ENCODE measurements at places on chromosomes 7 and 10.

DNA sequence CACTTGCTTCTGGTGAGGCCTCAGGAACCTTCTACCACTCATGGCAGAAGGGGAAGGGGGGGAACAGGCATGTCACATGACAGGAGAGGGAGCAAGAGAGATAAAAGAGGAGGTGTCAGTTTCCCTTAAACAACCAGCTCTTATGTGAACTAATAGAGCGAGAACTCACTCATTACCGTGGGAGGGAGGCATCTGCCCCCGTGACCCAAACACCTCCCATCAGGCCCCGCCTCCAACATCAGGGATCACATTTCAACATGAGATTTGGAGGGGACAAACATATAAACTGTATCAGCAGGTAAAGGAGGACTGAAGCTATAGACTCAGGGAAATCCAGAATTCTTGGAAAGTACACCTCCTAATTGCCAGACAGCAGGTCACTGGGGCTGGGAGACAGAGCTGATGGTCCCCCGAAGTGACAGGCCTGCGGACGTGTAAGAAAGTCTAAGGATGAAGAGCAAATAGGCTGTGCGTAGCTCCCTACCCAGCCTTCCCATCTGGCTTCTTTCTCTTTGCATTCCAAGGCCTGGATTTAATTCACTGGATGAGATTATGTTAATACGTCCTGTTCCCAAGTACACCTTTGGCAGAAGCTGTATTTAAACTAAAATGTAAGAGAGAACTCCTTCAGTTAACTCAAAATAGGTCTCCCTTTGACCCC is 186.7 kb upstream of the LYZL2 start:
- no peak for DNase-seq

GRCh38 chr7:128160296-128160695 is 80.8 kb upstream of the LEP start:
- DNase-seq = no peak

- no peak for DNase-seq
Measured at GRCh38 chr7:1136841-1137516, 23.0 kb downstream of the ZFAND2A start.

- DNase-seq = no peak
Measured at GRCh38 chr7:105218939-105219770, 169.6 kb downstream of the SRPK2 start.

DNA sequence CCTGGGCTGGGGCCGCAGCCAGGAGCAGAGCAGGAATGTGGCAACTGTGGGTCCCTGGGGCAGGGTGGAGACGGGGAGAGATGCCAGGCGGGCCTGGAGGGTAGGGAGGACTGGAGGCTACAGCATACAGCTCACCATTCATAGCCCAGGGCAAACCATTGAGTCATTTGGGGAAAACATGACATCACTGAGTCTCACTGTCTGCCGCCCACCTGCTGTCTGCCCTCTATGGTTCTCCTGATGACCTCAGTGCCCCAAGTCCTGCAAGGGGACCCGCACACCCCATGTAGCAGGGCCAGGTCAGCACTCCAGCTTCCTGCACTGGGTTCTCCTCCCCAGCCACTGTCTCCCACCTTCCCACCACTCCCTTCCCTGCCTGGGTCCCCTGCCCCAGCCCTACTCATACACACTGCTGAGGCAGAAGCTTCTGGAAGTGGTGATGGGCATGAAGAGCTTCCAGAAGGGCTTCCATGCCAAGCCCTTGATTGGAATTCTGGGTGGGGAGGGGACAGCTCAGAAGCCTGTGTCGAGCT is 10.4 kb downstream of the CHST3 start:
- no peak for DNase-seq

- DNase-seq = peak; percentile 86
Measured at GRCh38 chr10:73879296-73880173, 5.2 kb upstream of the CAMK2G start.

DNA sequence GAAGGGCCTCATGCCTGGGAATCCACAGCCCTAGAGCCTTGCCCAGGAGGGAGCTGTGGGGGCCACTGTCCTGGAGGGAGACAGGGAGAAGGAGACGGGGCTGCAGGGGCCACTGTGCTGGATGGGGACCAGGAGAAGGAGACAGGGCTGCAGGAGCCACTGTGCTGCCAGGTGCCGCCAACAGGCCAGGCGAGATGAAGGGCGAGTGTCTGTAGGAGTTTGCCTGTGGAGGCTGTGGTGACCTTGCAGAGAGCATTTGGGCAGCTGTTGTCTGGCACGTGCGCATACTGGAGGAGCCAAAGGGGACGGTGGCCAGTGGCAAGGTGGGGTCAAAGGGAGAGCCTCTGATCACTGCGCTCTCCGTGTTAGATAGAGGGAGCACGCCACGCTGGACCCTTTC is 79.2 kb downstream of the NKX6-2 start:
- DNase-seq = no peak

DNA sequence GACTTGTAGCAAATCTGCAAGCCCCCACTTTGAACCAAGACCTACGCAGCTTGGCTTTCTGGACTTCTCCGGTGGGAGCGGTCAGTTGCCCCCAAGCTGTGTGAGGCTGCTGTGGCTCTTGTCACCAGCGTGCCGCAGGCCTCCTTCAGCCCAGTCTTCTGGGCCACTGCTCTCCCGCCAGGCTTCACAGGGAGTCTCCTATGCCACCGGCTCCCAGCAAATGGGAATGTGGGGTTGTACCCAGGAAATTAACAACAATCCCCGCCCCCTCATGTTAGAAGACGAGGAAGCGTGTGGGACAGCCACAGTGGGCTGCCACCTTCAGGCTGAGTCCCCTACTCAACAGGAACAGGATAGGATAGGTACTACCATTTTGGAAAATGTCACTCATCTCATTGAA is 4.2 kb downstream of the WDR86 start:
- no peak for DNase-seq

- DNase-seq = no peak
Measured at GRCh38 chr10:70410608-70411007, 6.7 kb downstream of the EIF4EBP2 start.

- no peak for DNase-seq
Measured at GRCh38 chr10:66214721-66215404, 711.0 kb upstream of the LRRTM3 start.

- no peak for DNase-seq
Measured at GRCh38 chr7:158395349-158395748, 192.3 kb downstream of the PTPRN2 start.

DNA sequence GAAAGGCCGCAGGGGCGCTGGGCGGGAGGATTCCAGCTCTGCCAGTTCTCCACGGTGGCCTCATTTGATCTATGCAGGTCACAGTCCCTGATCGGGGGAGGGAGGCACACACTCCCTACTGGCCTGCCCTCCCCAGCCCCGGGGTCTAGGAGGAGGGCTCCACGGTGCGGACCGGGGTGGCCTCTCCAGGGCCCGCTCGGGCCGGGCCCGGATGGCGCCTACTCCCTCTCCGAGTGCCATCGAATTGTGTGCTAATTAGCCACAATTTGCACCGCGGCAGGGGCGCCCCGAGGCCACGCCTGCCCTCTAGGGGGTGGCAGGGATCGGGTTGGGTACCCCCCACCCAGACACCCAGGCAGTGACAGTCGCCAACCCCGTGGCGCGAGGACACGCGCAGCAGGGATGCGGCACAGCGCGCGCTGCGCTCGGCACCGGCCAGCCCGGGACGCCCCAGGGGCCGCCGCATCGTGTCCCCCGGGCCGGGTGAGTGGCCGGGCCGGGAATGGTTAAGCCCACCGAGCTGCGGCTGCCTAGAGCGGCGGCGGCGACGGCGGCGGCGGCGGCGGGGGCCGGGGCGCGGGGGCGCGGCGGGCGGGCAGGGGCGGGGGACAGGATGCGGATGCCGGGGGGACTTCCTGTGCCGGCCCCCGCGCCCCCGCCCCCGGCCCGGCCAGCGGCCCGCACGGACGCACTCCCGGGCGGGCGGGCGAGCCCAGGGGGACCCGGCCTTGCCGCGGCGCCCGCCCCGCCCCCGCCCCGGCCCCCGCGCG is at the start of gene ZNF853:
TSS of gene ZNF853 (plus strand) at position 658 of the 770 bp plus-strand sequence. CDS start 565 bp downstream, outside the sequence.
- DNase-seq = no peak

DNA sequence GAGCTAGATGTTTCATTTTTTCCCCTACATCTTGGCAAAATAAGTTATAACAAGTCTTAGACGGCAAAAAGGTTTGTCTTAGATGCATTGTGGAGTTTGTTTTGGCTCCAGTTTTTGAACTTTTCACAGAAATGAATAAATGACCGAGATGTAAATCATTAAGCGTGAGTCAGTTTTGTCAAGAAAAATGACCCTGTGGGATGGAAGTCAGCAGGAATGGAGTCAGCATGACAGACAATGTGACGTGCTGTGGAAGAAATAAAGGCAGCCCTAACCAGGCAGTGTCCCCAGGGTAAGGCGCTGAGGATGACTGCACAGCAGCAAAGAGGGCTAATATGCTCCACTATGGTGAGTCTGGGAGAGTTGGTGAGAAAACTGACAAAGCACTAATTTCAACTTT is 163.2 kb downstream of the NOC3L start:
- DNase-seq = no peak

DNA sequence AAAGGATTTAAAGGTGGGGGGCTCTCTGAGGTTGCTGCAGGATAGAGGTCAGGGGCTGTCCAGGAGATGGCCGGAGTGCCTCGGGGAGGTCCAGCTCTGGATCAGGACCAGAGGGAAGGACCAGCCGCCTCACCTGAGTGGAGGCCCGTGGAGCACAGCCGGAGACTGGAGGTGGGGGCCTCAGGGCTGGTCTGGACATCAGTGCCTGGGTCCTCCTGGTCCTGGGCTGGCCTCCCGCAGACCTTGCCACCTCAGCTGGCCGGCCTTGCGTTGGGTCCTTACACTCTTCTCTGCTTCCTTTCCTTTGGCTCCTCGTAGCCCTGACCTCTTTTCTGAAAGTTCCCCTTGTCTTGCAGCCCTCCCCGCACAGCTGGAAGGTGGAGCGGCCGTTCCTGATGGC is 2.0 kb downstream of the SUN1 start:
- DNase-seq = no peak

- DNase-seq = no peak
Measured at GRCh38 chr10:131448171-131448570, 136.7 kb upstream of the TCERG1L start.

DNA sequence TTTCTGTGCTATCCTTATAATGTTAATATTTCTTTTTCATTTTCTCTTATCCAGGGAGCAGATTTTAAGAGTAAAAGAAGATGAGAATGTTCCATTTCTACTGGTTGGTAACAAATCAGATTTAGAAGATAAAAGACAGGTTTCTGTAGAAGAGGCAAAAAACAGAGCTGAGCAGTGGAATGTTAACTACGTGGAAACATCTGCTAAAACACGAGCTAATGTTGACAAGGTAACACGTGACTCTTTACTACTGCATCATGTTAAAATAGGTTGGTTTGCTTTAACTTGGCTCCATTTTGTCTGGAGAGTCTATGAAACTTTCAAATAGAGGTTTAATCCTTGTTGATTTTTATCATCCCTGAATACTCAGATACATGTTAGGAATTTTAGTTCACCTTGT is 73.3 kb downstream of the RALA start:
- no peak for DNase-seq

DNA sequence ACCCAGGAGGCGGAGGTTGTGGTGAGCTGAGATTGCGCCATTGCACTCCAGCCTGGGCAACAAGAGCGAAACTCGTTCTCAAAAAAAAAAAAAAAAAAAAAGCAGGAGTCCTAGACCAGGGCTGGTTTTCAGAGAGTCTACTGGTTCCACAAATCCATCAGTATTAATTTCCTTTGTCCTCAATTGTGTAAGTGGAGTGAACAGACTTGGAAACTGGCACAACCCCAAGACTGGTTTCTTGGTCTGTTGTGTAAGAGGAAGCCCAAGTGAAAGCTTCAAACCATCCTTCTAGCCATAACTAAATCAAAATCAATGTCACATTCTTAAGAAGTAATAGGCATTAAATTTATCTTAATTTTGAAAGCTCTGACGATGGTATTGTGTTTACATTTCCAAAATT is 213.6 kb downstream of the DGKI start:
- DNase-seq = no peak

DNA sequence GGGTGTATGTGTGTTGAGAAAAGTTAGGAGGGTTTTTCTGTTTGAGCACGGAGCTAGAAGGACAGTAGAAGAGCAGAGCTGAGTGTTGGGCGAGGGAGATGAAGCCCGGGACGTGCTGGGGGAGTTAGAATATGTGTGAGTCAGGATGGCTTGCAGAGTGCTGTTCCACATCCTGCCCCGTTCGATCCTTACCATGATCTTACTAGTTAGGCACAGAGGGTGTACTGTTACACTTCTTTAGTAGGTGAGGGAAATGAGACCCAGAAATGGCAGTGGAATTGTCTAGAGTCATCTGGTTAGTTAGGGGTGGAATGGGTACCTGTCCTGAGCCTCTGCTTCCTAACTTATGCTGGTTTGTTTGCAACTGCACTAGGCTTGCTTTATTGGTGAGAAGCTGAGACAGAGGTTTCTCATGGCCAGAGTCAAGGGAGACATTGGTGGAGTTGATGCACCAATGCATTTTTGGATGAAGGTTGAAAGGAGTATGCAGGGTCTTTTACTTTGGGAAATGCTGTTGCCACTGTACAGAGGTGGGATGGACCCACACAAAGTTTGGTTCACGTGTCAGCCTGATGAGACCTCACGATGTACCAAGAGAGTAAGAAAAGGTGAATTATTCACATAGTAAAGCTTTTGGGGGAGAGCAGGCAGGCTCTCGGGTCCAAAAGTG is 42.4 kb downstream of the CCNY start:
- no peak for DNase-seq

- no peak for DNase-seq
Measured at GRCh38 chr7:66181845-66182244, 23.3 kb upstream of the TPST1 start.

GRCh38 chr7:33837356-33837851 is 67.9 kb upstream of the BMPER start:
- no peak for DNase-seq

DNA sequence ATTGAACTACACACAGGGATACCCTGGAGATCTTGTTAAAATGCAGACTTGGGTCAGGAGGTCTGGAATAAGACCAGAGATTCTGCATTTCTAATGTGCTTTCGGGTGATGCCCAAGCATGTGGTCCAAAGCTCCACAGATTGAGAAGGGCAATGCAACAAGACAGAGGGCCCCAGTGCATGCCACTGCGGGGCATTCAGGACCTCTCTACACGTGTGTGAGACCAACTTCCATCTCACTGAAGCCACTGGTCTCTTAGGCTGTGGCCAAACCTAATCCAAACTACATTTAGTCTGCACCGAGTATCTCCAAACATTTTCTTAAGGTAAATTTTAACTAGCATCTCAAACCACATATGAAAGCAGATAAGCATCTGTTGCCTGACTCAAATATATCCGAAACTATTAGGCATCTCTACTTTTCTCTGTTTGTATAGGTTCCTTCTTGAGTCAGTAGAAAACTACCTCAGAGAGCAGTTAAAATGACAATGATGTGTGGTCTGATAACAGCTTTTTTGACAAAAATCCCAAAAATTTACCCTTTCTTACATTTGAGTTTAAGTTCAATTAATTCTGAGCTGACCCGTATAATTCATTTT is 107.5 kb downstream of the ELMO1 start:
- DNase-seq = no peak

GRCh38 chr10:103512591-103513379 is 19.3 kb downstream of the NEURL1 start:
- DNase-seq = no peak

- DNase-seq = no peak
Measured at GRCh38 chr10:89279421-89279869, 22.4 kb upstream of the IFIT2 start.
